ENCODE measurements at places on chromosomes 2 and 18.

- no peak for DNase-seq
Observed at GRCh38 chr2:203780231-203780630, 73.8 kb downstream of the CD28 start.

GRCh38 chr2:58133395-58133794 is 86.8 kb downstream of the VRK2 start:
- no peak for DNase-seq

DNA sequence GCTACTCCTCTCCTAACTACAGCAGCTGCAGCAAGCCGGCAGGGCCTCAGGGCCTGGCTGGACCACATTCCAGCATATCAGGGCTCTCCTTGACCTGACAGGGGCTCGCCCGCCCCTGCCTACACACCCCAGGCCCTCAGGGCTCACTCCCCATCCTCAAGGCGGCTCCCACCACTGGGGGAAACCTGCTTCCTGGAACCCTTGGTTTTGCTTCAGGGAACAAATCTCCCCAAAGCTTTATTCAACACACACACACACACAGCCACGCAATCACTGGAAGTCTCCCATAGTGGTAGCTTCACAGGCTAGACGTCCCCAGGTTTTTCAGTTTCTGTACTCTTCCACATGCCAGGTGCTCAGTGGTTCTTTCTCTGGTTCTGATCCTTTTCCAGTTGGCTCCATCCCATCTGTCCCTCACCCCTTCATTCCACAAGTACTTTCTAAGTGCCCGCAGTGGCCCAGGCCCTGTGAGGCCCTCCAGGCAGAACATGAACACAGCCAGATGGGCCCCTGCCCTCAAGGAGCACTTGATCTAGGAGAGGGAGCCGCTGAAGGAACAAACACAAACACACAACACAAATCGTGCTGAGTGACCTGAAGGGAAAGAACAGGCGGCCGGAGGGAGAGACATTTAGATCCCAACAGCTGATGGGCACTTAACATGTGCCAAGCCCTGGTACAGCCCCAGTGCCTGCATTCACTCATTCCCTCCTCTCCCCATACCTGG is 51.1 kb downstream of the TNS1 start:
- DNase-seq, result no peak

DNA sequence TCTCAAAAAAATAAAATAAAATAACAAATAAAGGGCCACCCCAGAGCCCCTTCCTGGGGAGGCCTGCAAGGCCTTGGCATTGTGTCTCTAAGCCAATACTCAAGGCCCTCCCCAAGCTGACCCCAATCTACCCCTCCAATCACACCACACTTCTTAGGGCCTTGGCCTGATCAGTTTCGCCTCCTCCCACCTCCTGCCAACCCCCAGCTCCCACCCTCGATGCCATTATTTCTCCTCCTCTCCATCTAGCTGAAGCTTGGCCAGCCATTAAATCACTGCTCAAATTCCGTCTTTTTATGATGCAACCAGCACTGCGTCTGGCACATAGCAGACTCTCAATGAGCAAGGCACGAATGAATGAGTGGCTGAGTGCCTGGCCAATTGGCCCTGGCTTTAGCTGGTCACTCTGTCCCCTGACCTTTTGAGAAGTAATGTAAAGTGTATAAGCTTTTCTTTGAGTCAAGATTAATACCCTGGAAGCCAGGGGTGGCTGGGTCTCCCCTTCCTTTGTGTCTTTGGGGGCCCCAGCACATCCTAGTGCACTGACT is 55.9 kb downstream of the SMAD7 start:
- no peak for DNase-seq

DNA sequence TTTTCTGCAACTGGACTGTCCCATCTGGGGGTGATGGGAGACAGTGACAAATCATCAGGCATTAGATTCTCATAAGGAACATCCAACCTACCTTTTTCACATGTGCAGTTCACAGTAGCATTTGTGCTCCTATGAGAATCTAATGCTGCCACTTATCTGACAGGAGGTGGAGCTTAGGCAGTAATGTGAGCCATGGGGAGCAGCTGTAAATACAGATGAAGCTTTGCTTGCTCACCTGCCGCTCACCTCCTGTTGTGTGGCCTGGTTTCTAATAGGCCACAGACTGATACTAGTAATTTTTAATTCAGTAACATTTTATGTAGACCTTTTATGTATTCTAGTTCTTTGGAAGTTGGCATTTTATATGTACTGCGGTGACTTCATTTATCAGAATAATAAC is 180.1 kb upstream of the SPOPL start:
- DNase-seq, result no peak

DNA sequence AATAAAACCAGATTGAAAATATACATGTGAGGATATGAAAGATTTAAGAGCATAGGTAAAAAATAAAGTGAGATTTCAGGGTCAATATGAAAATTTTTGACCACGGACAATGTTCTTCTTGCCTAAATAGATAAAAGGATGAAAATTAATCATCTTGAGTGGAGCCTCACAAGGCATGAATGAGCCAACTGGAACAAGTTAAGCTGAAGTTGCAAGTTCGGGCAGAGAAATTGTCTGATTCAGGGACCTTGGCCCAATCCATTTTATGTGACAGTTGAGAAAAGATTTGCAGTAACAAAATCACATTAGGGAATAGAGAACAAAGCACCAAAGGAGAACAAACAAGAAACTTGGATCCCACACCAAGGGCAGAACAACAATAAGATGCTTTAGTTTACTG is 305.3 kb downstream of the TMX3 start:
- no peak for DNase-seq

DNA sequence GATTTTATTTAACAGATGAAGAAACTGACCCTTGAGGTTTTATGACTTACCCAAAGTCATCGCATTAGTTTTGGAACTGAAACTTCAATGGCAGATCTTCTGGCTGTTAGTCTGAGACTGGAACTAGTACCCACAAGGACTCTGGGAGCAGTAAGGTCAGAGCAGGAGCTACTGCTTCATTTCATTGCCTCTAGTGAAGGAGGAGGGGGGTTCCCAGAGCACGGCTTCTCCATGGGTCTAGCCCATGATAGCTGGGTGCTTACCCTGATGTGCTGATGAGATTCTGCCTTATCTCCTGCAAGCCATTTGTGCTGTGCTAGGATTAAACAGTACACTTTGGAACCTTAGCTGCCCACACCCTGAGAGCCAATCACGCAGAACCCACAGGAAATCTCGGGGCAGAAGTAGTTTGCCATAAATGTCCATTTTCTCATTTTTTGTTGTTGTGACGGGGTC is 5.4 kb upstream of the RNASEH1 start:
- peak; percentile 44 for DNase-seq

Measured in GM12864 (cell line).